Aortic smooth muscle cell (primary cell): ENCODE measurements at places on chromosomes 5 and 9. TPM values are rescaled to one million over a fixed set of nuclear protein-coding genes. Genes with fewer than 3 reads are reported as not detected.

LURAP1L gene
- 12.2 and 17.2 TPM in 2 replicates for total RNA-seq

OSTF1 gene
- total RNA-seq: 76.1 and 81.9 TPM in 2 replicates

ACTBL2 gene
- 0.06 TPM in 1 of 2 replicates, not detected in the other for total RNA-seq

IRX1 gene
- 0.50 and 0.53 TPM in 2 replicates for total RNA-seq

PCDHGB2 gene
- total RNA-seq: 3.4 and 5.9 TPM in 2 replicates

CCDC69 gene
- total RNA-seq: 0.93 and 1.3 TPM in 2 replicates

SLC6A18 gene
- total RNA-seq: not detected in 2 replicates

SOX30 gene
- not detected in 2 replicates for total RNA-seq

PCDHAC1 gene
- total RNA-seq: 0.06 and 0.13 TPM in 2 replicates

PAEP gene
- total RNA-seq: not detected in 2 replicates

ACER2 gene
- total RNA-seq: 2.5 and 3.6 TPM in 2 replicates

RANBP17 gene
- total RNA-seq: 11.2 and 24.7 TPM in 2 replicates

GABRG2 gene
- total RNA-seq: not detected in 2 replicates

PCDHA9 gene
- total RNA-seq: under 0.01 and 0.06 TPM in 2 replicates
